Stimulated activated CD4-positive, alpha-beta T cell treated with anti-CD3 and anti-CD28 coated beads, Interleukin-2, amount 100 ng/mL, for 24 hours (primary cell): ENCODE measurements at places on chromosomes 3 and 15.

DNA sequence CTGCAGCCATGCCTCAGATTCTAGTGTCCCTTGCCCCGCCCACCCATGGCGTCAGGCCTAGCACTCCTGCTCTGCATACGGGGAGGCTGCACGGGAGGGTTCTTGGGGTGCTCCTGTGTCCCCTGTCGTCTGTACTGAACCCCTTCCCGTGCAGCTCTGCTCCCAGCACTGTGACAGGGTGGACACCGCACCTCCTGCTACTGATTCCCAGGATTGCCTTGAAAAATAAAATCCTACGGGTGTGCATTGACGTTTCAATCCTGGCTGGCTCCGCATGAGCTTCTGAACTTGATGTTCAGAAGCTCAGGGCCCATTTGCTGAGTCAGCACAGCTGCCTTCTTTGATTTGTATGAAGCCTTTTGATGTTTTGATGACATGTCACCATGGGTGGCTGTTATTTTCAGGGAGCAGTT lies 176.4 kb downstream of the APBA2 start:
- DNase-seq, result no peak

DNA sequence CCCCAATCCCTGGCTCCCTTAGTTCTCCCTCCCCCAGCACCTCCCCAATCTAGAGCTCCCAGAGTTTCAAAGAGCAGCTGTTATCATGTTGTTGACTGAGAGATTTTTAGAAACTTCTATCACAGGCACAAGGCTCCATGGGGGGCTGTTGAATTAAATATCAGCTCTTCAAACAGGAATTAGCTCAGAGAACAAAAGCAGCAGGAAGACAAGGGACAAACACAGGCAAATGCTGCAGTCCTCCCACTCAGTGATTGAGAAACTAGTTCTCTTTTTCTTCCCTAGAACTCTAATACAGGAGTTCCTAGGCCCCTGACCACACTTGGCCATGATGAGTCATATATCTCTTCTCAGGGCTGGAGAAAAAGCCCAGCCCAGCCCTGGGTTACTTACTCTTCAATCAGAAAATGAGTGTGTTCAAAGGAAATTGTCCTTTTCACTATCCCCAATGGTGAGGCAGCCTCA lies 262.1 kb downstream of the IGSF11 start:
- DNase-seq, result no peak

GRCh38 chr3:168117853-168118313 lies 22.2 kb upstream of the GOLIM4 start:
- DNase-seq, result no peak

GRCh38 chr15:81084716-81085115 lies 49.4 kb upstream of the CFAP161 start:
- no peak for DNase-seq

DNA sequence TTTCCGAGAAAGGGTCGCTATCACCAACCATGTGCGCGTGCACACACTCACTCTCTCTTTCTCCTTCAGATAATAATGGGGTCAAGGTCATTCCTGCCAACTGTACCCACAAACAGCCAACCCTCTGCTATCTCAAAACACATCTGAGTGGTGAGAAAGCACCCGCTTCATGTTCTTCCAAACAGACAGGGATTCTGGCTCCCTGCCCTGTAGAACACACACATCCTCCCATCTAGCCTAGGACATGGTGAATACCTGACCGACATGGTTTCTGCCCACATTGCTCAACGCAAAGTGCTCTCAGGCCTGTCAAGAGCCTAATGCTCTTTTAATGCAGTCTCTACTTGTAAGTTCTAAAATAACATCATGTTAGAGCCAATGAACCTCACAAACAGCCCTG lies 302.2 kb downstream of the FOXP1 start:
- DNase-seq, result no peak

DNA sequence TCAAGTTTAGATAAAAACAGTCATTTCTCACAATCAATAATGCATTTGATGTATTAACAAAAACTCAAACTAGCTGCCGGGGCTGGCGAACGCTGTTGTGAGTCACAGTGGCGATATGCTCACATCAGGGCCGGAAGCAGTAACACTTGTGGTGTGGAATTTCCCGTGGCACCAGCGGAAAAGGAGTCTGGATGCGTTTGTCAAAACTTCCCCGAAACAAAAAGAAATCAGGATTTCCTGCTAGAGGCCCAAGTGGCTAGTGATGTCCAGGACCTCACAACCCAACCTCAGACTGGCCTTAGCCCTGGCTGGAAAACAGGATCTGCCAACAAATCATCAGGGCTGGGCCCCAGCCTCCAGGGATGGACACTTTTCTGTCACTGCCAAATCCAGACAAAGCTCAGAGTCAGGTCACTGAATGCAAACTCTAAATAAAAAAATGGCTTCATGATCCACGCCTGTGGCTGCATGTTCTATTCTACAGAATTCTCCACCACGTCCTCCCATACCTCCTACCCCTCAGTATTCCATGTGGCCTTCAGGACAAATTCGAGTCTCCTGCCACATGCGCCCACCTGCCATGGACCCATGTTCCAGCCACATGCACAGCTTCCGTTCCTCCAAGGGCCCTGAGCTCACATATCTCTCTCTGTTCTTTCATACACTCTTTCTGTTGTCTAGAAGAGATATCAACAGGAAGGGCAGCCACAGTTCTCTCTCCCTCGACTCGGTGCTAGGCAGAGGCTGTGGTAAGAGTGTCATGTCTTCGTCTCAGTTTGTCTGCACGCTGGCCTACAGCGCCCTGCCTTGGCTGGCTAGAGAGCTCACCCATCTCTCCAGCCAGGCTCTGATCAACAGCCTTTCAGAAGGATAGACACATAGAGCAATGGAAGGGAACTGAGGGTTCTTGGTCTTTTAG lies 35.4 kb downstream of the EHD4 start:
- peak; percentile 81 for DNase-seq

GRCh38 chr3:120601554-120601953 lies 5.4 kb downstream of the NDUFB4 start:
- no peak for DNase-seq

- no peak for DNase-seq
Observed at GRCh38 chr3:138081371-138082084, 33.9 kb downstream of the DZIP1L start.

DNA sequence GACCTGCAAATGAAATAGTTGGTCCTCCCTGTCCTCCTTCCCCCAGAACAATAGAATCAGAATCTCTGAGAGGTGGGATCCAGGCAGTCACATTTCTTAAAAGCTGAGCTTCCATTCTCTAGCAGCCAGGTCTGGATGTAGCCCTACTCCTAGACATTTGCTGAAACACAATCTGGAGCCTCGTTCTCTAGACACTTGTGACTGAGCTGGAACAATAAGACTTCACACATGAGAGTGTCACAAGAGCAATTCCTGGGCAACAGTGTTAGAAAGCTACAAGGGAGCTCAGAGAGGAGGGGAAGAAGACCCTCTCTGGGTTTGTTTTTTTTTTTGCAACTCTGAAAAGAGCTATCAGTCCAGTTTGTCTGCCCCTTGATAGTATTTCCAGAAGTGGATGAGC lies 14.5 kb downstream of the CORO2B start:
- DNase-seq, result no peak

- no peak for DNase-seq
Observed at GRCh38 chr3:112730210-112730609, 89.3 kb upstream of the CCDC80 start.

GRCh38 chr3:144564011-144564410 lies 592.4 kb downstream of the DIPK2A start:
- DNase-seq, result no peak

- DNase-seq, result no peak
Observed at GRCh38 chr15:79540551-79540950, 108.4 kb downstream of the MINAR1 start.

DNA sequence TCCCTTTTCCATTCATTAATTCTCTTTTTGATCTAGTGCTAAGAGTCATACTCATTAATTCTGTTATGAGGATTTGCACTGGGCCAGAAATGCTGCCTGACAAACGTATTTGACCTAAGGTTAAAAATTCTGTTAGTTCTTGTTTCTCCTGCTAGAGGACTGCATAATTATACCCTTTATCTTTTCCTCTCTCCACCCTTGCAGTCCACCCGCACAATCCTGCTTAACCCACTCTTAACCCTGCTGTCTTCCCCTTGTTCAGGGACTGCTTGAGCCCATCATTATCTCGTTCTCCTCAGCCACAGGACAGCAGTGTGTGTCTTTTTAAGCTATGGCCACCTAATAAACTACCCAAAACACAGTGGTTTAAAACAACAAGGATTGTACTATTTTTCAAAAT lies 31.1 kb upstream of the DYNC1LI1 start:
- DNase-seq, result no peak

DNA sequence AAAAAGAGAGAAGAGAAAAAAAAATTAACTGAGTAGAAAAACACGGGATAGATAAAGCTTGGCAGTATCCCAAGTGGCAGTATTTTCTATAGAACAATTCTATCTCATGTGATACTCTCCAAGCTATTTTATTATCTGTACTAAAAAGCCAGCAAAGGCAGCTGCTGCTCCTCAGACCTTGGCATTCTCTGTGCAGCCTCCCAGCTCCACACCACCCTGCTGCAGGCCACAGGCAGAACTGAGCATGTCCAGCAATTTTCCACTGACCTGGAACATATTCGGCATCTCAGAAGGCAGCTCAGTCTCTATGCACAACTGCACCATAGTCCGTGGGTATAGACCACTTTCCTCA lies 1161.4 kb downstream of the IGSF11 start:
- no peak for DNase-seq

GRCh38 chr3:58824285-58824684 lies 157.7 kb upstream of the FAM3D start:
- no peak for DNase-seq

- DNase-seq, result no peak
Observed at GRCh38 chr3:42490243-42490642, 12.2 kb upstream of the VIPR1 start.

DNA sequence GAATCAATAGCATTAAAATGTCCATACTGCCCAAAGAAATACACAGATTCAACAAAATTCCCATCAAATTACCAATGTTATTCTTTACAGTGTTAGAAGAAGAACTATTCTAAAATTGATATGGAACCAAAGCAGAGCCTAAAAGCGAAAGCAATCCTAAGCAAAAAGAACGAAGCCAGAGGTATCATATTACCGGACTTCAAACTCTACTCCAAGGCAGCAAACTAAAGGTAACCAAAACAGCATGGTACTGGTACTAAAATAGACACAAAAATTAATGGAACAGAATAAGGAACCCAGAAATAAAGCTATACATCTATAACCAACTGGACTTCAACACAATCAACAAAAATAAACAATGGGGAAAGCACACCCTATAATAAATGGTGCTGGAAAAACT lies 167.5 kb downstream of the ADAMTS9 start:
- DNase-seq, result no peak

- no peak for DNase-seq
Observed at GRCh38 chr15:83654379-83655236, 685 bp downstream of the ADAMTSL3 start.

- no peak for DNase-seq
Observed at GRCh38 chr15:35746121-35746520, 200.2 kb upstream of the DPH6 start.

DNA sequence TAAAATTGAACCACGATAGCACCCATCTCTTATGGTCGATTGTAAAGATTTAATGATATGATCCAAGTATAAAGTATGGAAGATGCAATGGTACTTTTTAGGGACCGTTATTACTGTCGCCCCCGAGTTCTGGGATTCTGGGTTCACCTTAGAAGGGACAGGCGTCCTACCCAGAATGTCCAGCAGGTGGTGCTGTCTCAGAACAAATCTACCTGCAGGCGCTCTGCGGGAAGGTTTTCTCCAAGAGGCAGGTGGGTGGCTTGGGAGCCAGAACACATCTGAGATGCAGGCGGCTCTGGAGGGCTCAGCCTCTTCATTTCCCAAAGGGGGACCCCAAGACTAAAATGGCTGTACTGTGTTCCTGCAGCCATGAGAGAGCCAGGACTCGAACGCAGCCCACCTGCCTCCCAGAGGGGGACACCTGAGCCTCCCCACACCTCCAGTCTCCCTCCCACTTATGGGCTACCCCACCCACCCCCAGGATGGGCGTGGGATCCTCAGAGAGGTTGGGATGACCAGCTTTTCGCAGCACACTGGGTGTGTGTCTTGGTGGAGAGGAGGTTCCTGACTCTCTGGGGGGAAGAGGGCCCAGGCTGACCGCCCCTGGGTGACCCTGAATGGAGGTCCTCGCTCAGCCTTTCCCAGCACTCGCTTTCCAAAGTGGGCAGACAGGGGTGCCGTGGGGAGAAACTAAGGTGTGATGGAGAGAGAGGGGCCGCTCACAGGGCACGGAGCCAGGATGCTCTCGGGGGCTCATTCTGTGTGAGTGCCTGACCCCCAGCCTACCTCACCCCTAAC lies 28.1 kb upstream of the CORO2B start:
- peak; percentile 85 for DNase-seq

DNA sequence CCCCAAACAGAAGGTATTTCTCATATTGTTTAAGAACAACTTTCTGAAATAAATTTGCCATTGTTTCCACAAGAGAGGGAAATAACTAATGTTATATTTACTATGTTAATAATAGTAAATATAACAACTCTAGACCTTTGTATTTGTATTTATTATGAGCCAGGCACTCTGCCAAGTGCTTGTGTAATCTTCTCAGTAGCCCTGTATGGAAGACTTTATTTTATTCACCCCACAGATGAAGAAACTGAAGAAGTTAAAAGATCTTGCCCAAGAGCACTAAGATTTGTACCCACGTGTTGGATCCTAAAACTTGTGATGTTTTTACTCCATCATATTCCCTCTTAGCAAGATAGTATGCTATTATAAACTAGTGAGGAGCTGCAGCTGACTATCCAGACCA lies 12.0 kb upstream of the GNB4 start:
- no peak for DNase-seq

DNA sequence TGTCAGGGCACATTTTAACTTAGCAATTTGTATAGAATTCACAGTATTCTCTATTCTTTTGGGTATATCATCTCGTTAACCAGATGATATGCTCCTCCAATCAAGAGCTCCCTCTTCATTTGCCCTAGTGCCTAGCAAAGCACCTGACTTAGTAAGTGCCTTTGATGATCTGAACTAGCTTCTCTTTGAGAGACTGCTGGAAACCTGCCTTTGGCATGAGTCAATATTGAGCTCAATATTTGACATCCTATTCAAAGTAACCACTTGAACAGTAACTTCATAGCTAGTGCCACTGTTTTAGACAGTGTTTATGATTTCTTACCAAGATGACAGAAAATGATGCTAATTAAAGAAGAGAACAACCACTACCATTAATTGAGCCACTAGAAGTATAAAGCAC lies 696.3 kb upstream of the UBE2E2 start:
- DNase-seq, result no peak

GRCh38 chr15:100683434-100683833 lies 81.0 kb downstream of the ASB7 start:
- DNase-seq, result no peak

DNA sequence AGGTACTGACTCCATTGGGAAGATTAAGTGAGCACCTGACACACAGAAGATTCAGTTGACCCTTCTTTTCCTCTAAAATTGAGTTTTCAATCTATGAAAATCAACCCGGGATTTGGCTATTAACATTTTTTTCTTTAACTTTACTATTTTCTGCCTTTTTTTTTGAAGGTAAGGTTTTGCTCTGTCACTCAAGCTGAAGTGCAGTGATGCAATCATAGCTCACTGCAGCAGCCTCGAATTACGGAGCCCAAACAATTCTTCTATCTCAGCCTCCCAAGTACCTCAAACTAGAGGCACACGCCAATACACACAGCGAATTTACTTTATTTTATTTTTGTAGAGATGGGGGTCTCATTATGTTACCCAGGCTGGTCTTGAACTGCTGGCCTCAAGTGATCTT lies 1029.5 kb downstream of the MCTP2 start:
- no peak for DNase-seq

GRCh38 chr3:129606636-129607390 lies at the start of gene PLXND1:
PLXND1 (minus strand) TSS chr3:129606676; CDS start chr3:129606639, 37 bp downstream.
- DNase-seq, result peak; percentile 47

GRCh38 chr3:190968616-190969015 lies 106.1 kb upstream of the GMNC start:
- no peak for DNase-seq

- DNase-seq, result no peak
Observed at GRCh38 chr3:87207460-87207859, 19.6 kb upstream of the CHMP2B start.
